ENCODE measurements at places on chromosomes 2 and 18.

- DNase-seq: no peak
These were observed 315.2 kb upstream of the CHAC2 start for GRCh38 chr2:53452400-53452799.

GRCh38 chr2:196219671-196220070, 48.3 kb upstream of the STK17B start:
- no peak for DNase-seq

DNA sequence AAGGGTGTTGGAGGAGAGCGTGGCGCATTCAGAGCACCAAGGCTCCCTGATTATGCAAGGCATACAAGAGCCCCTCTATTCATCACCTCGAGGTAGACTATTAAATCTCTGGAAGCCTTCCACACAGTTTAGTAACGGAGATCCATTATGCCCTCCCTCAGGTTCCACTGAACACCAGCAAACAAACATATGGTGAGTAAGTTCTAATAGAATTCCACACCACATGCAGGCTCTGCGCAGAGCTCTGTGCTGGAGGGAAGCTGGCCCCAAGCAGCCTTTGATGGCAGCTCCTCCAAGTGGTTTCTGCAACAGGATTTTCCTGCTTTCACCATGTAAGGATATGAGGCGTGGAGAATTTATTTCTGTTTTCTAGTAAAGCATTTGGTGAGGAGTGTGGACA, 238.6 kb downstream of the C1D start:
- DNase-seq: peak; percentile 6

DNA sequence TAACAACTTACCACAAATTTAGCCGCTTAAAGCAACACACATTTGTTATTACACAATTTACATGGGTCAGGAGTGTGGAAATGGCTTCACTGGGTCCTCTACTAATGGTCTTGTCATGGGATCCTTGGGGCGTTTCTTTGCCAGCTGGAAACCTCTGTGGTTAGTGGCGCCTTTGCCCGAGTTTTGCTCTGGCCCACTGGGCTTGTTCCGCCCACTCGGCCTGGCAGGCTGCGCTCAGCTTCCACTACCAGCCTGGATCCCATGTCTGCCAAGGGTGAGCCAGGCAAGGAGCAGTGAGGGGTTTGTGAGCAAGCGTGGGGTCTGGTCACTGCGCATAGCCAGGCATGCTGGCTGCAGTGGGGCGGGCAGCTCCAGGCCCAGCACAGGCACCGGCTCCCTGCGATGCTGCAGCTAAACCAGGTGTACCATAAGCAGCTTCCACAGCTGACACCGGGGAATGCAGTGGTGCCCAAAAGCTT, 16.2 kb upstream of the MBD2 start:
- DNase-seq: no peak
